ENCODE measurements at places on chromosomes 2 and 18.

DNA sequence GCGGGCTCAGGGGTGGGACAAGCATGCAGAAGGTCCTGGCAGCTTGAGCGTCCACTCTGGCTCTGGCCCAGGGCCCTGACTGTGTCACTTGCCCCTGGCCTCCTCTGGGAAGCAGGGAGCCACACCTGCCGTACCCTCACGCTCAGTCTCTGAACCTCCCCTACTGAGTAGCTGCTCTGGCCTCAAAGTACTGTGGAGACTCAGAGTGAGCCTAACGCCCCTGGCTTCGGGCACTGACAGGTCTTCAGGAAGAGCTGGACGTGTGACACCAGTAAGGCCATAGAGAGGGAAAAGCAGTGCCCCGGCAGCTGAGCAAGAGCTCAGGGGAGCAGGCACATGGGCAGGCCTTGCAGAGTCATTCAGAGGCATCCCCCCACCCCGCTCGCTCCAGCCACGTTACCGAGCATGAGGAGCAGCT is 73.3 kb downstream of the SFXN5 start:
- no peak for DNase-seq

DNA sequence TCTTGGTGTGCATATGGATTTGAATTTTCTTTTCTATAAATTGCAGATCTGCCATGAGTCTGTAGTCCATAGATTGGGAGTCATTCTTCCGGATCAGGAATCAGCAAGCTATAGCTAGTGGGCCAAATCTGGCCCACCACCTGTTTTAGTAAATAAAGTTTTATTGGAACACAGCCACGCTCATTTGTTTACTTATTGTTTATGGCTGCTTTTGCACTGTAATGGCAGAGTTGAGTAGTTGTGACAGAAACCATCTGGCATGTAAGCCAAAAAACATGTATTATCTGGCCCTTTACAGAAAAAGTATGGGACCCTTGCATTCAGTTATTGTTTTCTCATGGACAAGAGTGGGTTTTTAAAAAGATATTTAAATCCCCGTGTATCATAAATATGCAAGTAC is 191.2 kb downstream of the LRRTM1 start:
- no peak for DNase-seq

DNA sequence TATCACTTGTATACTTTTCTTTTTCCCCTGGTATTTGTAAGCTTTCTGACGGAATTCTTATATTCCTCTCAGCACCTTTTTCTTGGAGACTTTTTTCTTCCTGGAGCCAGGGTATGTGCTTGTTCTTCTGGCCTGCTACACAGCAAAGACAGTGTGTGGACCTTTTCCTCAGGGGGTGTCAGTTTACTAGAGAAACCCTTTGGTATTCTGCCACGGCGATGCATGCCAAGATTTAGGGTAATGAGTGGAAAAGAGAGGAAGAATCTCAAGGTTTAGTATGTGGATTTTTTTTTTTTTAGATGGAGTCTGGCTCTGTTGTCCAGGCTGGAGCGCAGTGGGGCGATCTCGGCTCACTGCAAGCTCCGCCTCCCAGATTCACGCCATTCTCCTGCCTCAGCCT is 152.2 kb downstream of the PHLPP1 start:
- DNase-seq, result no peak

DNA sequence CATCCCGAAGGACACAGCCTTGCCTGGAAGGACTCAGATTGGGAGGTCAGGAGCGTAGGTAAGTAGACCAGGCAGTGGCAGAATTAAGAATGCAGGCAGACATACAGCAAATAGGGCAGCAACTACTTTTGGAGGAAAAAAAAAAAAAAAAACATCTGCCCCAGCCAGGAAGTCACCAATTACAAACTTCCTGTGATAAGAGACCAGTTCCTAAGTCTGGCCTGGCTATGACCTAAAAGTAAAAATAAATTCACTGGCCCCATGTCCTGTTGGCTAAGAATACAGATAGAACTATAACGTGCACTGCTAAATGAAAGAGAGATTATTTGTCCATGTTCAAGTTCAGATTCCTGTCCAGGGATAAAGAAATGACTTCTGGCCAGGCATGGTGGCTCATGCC is 45.2 kb upstream of the NOSTRIN start:
- DNase-seq, result no peak

GRCh38 chr18:12745095-12745795 is 42.4 kb downstream of the PSMG2 start:
- no peak for DNase-seq

DNA sequence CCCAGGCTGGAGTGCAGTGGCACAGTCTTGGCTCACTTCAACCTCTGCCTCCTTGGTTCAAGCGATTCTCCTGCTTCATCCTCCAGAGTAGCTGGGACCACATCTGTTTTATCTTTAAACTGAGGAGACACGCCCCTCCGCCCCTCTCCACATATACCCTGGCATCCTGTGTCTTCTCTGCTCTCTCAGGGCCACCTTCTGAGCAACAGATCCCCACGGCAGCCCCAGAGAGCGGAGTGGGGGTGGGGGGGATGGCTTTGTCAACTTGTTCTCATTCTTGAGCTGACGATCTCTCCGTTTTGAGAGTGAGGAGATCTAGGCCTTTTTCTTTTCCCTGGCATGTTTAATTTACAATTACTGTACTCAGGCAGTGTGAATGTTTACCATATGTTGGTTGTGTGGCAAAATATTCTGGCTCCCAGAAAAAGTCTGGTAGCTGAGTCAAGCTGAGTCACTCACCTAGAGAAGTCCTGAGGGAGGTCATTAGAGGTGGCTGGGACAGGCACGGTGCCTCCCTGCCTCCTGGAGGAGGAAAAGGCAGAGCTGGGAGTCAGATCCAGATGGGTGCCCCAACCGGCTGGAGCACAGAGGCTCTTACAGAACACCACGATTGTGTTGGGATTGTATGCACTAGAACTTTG is 19.5 kb upstream of the ID2 start:
- DNase-seq, result no peak

DNA sequence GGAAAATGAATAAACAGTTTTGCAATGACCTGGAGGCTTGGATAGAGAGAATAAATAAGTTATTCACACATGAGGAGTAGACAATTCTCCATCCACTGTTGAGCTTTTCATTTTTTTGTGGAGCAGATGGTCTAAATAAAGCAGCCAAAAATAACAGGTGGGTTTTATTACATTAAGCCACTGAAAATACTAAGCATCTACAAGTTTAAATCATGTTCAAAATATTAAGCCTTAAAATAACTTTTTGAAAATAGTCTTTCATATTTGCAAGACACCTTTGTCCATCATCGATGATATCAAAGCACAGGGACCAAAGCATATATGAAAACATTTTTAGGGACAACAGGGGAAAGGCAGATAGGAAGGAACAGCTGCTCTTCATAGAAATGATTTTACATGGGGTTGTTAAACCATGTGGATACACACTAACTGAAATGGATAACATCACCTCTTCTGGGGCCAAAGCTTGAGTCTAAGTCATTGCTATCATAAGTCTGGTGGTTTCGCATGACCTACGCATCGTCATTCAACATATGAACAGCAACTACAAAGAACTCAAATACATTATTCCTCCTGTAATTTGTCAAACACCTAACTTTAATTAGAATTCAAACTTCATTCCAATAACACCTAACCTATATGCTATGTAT is 197.6 kb upstream of the CHST9 start:
- no peak for DNase-seq

DNA sequence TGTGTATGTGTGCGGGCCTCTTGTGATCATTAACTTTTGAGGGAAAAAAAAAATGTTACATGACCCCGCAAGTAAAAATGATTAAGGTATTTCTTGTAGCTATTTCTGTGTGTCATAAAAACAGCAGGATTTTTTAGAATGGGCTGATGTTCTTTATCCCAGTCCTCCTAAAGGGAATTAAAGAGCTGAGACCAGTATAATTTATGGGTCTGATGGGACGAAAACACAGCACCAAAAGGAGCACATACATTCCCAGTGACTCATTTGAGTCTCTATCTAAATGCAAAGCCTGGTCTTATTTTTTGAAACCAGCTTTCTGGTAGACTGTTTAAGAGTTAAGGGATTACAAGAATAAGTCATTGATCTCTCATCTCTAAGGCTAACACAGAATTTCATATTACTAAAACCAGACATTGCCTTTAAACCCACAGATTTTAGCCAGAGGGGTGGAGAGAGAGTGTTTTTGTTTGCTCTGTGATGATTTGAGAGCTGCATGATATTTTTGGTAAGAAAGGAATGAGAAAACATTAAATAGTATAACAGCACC is 342.3 kb upstream of the EPHA4 start:
- no peak for DNase-seq

GRCh38 chr2:234292205-234292961 is 204.5 kb downstream of the ARL4C start:
- peak; percentile 81 for DNase-seq

- DNase-seq, result no peak
Measured at GRCh38 chr2:220446106-220446712, 818.8 kb downstream of the SLC4A3 start.

DNA sequence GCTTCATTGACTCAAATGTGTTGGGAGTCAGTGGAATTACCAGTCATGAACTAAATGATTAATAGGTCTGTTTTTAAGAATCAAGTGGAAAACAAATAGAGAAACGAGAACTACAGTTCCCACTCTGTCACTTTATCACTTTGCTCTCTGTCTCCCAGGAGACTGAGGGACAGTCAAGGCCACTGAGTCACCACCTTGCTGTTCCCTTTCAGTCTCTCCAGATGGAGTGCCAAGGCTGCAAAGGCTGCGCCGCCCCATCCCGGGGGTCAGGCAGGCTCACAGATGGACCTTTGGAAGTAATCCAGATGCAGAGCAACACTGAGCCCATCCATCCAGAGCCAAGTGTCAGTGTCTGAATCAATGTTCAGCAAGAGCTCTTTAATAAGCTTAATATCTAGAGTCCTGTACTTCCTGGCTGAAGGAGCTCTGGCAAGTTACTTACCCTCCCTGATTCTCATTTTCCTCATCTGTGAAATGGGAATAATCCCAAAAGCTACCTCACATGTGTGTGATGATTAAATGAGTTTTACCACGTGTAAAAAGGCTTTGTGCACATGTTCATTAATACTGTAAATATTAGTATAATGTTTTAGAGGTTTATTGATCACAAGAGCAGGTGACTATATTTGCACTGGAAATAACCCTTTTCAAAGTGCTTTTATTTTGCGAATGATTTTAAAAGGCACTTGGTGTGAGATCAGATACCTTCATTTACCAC is 43.0 kb upstream of the EFEMP1 start:
- DNase-seq, result no peak
